ENCODE measurements at places on chromosomes 7 and 10.

DNA sequence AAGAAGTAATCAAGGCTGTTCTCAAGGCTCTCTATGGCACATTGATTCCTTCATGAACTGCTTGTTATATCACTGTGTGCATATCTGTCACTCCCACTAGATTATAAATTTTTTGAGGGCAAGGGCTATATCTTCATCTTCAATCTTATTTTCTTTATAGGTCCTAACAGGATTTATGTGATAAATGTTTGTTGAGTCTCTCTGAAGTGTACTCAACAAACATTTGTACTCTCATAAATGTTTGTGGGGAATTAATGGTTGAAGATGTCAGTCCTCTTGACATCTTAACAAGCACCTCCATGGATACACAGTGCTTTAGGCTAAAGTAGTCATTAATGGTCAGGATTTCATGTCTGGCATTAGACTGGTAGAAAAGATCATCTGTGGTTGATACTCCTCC lies 143.2 kb downstream of the RNLS start:
- DNase-seq: no peak

- DNase-seq: no peak
Observed at GRCh38 chr10:17655567-17656146, 11.7 kb downstream of the STAM start.

GRCh38 chr7:70577078-70577477 lies 554.9 kb upstream of the GALNT17 start:
- no peak for DNase-seq

DNA sequence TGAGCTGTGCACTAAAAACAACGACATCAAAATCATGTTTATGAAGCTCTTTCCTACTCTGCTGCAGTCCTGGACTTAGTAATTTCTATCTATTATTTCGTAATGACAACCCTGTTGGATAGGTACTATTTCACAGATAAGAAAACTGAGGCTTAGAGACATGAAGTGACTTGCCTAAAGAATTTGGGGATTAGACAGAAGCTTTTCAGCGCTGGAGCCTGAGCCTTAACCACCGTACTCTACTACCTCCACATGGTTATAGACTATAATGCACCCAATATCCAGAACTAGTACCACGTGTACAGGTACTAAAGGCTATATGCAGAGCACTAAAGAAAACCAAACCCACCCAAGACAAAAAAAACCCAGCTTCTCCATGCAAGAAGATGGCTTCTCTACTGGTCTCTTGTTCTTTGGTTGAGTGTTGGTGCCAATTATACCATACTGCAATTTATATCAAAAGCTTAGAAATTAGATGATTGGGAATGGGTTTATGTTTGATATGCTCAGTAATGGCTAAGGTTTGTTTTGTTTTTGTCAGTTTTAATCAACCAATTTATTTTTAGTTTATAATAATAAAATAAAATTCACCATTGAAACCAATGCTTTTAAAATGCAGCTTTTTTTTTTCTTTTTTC lies 6.5 kb upstream of the SNX10 start:
- no peak for DNase-seq

DNA sequence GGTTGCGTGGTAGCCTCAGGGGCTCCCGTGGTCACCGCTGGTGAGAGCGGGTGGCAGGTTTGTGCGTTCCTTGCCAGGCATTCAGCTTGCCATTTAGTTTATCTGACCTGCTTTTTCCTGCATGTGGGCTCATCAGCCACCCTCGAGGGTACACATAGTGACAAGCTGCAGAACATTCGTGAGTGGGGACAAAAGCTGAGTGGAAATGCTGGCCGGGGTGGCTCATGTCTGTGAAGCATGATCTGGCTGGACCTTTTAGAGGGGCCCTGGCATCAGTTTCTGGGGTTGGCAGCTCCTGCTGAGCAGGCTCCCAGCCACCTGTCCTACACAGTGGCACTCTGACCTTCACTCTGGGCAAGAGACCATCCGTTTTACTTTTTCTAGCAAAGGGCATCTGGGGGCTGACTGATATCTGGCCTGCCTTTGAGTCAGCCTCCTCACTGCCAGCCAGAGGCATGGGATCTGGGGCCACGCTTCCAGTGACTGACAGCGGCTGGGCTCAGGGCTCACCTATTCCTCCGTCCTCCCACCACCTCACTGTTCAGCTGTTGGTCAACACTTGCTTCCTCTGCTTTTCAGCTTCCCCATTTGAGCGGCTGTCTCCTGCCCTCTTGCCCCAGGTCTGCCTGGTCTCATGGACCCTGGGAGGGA lies 75.0 kb downstream of the LANCL2 start:
- no peak for DNase-seq

DNA sequence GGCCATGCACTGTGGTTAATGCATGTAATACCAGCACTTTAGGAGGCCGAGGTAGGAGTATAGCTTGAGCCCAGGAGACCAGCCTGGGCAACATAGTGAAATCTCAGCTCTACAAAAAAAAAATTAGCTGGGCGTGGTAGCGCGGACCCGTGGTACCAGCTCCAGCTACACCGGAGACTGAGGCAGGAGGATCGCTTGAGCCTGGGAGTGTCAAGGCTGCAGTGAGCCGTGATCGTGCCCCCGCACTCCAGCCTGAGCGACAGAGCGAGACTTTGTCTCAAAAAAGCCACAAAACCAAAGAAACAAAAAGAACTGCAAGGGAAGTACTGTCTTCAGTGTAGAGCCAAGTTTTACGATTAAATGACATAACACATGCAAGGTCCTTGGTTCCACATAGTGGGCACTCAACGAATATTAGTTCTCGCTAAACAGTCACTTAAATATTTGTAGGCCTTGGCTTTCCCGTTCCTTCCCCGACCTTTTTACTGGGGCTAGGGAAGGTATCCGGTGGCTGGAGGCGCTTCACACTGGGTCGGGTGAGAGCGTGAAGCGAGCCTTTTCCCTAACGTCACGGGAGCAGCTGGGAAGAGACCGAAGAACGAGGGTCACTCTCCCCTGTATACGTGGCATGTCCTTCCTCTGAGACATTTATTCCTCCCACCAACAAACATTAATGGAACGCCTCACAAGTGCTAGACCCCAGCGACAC lies 993 bp upstream of the SND1 start:
- DNase-seq: peak; percentile 33
